ENCODE measurements at places on chromosomes 4 and X.

GRCh38 chrX:56726605-56727004 is 2.4 kb upstream of the NBDY start:
- no peak for DNase-seq

GRCh38 chr4:576991-577498 is 950 bp upstream of the TMEM271 start:
- DNase-seq: no peak

DNA sequence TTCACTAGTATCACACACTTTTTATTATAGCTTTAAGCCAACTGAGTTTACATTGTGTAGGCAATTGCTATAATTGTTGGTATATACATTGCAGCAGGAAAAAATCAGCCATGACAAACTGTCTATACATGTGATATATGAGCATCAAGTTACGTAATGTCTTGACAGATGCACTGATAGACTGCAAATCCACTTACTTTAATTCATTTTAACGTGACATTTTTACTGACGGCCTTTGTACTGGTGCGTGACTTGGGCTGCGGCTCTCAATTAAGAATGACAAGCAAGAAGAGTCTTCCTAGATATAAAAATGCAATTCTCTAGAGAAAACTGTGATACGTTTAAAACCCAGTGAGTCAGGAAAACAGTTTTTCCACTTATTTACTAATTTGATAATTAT is 143.8 kb downstream of the ACTRT1 start:
- no peak for DNase-seq

DNA sequence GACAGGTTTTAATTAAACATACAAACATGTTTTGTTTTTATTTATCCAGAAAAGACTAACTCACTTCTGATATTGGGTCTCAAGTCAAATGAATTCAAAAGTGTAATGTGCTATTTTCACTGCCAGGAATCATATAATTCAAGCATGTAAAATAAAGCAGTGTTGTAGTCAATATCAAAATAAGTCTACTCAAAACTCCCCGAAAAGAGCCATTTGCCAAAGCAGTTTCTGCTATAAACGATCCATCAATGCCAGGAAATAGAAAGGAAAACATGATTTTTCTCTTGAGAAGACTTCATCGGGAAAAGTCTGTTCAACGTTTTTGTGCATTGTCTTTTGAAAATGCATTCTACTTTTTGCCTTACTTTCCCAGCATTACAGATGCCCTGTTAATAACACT is 633.3 kb downstream of the FAT4 start:
- DNase-seq: no peak

DNA sequence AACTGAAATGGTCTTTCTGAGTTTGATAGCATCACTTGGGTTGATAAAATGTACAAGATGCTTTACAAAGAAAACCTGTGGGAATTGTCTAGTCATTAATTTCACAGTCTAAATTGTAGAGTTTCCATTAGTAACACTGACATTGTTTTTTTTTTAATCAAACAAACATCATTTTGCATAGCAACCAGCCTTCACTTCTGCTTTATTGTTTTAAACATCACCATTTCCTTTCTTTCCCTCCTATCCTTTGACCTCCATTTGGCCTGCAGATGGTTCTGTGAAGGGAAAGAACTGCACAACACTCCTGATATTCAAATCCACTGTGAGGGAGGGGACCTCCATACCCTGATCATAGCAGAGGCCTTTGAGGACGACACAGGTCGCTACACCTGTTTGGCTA is 171.1 kb downstream of the PALLD start:
- DNase-seq: no peak
